ENCODE measurements at places on chromosomes 3 and 15. TPM values are rescaled to one million over a fixed set of nuclear protein-coding genes. Genes with fewer than 3 reads are reported as not detected.

Gene PLA2G4B
- total RNA-seq = 50.4 TPM

GRCh38 chr15:92597548-92597947 lies 58.0 kb downstream of the FAM174B start:
- no peak for DNase-seq

Gene CNTN6
- total RNA-seq = not detected

GRCh38 chr15:90103701-90104329 lies 1.5 kb upstream of the IDH2 start:
- DNase-seq = no peak

Gene BCL2A1
- total RNA-seq = 10.9 TPM

- no peak for DNase-seq
Measured at GRCh38 chr3:115325539-115325938, 178.5 kb upstream of the ZBTB20 start.

Gene SLC9C1
- not detected for total RNA-seq

Gene SLC12A1
- not detected for total RNA-seq

DNA sequence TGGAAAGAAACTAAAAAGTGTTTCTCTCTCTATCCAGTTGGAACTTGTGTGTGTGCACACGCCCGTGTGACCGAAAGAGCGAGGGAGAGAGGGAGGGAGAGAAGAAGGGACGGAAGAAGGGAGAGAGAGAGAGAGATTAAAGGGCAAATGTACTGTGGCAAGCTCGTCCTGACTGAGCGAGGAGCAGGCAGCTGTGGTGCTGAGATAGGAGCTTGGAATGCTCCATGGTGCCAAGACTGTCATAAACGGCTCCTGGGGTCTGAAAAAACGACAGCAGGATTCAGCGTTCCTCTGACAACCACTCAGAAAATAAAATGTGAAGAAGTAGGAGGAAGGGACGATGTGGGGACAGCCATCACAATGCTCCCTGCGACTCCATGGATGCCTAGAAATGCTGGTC lies 276.0 kb downstream of the SV2B start:
- DNase-seq = no peak

DNA sequence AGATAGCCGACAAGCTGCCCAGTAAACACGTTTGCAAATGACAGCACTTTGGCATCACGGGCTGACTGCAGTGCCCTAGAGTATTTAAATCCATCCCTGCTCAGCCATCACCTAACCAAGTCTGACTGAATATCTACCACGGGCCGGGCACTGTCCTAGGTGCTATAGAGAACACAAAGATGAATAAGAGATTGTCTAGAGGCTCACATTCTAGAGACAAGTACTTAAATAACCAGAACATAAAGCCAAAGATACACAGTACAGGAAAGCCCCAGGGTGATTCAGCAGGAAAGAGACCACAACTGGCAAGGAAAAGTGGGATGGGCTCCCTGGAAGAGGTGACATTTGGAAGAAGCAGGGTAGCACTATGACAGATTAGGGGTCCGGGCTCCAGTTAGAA lies 103.5 kb downstream of the MYLK start:
- DNase-seq = no peak

DNA sequence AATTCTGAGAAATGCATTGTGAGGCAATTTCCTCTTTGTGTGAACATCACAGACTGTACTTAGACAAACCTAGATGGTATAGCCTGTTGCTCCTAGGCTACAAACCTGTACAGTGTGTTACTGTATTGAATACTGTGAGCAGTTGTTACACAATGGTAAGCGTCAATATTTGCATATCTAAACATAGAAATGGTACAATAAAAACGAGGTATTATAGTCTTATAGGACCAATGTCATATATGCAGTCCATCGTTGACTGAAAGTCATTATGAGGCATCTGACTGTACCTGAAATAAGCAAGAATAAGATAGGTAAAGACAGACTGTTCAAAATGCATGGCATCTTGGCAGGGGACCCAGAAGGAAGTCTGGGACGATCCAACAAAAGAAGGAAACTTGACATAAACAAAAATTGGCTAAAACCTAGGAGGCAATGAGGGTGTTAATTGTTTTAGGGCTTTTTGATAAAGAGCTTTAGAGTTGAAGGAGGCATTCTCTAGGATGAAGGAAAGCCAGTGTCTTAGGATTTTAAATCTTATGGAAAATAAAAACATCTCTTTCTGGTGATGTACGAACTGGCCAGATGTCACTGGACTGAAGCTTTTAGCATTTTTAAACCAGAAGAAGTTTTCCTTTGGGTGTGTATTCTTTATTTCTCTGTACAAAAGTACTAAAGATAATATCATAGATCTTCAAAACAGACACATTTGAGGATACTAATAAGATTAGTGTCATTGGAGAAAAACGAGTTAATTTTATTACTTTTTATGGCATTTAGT lies 9.2 kb upstream of the SPRED1 start:
- DNase-seq = no peak

Gene RBP2
- not detected for total RNA-seq

DNA sequence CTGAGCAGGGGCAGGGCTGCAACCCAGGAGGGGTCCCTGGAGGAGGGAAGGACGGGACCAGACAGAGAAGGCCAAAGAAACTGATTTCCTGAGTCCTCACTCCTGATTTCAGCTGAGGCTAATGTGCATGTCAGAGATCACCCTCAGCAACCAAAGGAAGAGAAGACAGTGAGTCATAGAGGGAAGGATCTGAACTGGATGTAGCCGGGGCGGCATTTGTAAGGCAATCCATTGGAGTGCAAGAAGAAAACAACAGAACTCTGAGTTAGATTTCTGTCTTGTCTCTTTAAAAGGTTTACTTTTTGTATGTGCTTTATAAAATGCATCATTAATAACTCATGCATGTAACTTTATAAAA lies 105.3 kb upstream of the AGBL1 start:
- no peak for DNase-seq

DNA sequence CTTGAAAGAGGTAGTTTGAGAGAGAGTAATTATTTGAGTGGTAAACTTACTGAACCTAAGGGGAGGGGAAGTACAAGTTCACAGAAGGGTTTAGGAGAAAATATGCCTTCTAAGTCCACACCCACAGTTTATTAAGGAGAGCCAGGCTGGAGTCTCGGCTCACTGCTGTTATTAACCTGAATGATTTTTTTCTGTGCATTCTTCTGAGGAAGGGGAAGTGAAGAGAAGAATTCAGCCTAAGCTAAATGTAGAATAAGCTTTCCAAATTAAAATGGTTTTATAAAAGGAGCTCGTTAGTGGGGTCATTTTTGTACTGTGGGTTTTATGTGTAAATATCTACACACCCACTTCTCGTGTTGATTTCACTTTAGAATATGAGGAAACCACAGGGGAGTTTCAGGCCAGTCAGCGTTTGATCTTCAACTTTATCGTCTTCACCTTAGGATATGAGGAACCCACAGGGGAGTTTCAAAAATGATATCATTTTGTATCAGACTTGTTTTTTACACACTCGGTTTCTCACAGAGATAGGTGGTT lies 1.5 kb downstream of the WHAMM start:
- DNase-seq = peak; percentile 14

DNA sequence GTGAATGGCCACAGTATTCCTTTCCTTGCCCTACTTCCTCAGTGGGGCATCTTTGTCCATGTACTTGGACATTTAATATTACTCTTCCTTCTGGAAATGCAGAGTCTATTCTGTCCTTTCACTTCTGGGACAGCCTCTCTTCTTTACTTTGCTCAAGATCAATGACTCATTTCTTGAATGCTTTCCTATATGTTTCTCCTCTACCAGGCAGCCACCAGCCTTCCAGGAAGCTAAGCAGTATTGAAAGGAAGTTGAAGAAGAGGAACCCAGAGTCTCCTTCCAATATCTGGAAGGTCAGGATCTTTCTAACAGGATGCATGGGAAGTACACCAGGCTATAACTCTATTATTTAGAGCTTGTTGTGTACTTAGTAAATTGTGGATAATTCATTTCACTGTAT lies 182.8 kb downstream of the CD47 start:
- no peak for DNase-seq

Gene TNFAIP8L3
- total RNA-seq = not detected

Gene ARPIN
- total RNA-seq = not detected

DNA sequence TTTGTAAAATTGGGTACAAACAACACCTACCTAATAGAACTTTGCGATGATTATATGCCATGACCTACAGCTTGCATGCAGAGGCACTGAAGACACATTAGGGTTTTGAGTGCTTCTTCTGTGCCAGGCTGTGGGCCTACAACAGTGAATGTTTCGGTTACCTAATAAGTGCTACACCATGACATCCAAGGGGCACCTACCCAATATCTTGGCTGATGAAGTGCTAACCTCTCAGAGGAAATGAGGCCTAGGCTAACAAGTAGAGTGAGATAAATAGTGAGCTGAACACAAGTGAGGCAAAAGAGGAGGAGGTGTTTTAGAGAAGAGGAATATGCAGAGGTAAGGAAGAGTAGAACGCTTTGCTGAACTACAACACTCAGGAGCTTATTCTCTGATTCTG lies 12.2 kb upstream of the RASGRP1 start:
- peak; percentile 18 for DNase-seq

GRCh38 chr3:122502139-122502538 lies 12.6 kb downstream of the KPNA1 start:
- no peak for DNase-seq

Gene MINDY2
- 15.9 TPM for total RNA-seq

GRCh38 chr3:106457281-106458180 lies 588.7 kb upstream of the CBLB start:
- no peak for DNase-seq

DNA sequence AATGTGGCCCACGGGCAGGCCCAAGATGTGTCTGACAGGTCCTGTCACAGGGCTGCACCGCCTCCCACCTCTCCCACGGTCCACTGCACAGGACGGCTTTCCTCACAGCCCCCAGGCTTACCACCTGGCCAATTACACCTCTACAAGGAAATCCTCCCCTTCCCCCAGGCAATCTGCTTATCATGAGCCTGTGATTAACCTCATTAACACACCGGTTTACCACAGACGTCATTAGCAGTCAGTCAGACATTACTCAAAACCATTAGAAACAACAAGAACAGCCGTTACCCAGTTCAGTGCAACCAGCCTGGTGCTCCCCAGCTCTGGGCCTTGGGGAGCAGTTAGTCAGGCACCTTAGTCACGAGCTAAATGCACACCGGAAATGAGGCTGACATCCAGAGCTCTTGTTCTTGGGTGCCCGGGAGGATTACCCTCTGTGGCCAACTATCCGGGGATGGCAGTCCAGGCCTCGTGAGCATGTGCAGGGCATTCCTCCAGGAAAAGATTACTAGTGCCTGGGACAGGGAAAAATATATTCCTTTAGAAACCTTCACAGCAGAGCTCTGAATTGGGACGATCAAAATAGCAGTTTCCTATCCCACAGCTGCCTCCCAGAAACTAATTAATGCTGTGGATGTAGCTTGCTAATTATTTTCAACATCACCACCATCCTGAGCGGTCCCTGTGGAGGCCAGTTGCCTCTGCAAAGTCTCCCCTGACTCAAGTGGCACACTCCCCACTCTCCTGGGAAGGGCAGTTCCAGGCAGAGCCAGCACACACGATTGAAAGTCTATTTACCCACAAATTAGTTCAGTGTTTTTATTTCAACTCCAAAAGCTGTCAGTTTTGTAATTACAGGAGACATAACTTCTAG lies 117.4 kb upstream of the ZBED2 start:
- peak; percentile 35 for DNase-seq

GRCh38 chr3:127899766-127900165 lies 15.3 kb upstream of the KBTBD12 start:
- DNase-seq = no peak

Gene CLRN1
- not detected for total RNA-seq

DNA sequence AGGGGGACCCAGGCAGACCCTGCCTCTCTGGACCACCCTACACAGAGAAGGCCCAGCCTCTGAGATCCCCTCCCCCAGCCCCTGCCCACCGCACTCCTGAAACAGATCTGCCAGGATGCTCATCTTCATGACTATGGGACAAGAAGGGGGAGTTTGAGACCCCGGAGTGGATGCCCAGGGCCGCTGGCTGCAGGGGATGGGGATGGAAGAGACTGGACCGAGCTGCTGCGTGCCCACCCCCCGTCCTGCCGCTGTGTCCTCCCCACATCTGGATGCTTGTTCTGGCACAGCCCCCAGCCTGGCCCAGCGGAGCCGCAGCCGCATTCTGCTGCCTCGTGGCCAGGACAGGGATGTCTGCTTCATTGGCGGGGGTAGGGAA lies 30.3 kb upstream of the SEMA3F start:
- no peak for DNase-seq

Gene COPS2
- 41.3 TPM for total RNA-seq

DNA sequence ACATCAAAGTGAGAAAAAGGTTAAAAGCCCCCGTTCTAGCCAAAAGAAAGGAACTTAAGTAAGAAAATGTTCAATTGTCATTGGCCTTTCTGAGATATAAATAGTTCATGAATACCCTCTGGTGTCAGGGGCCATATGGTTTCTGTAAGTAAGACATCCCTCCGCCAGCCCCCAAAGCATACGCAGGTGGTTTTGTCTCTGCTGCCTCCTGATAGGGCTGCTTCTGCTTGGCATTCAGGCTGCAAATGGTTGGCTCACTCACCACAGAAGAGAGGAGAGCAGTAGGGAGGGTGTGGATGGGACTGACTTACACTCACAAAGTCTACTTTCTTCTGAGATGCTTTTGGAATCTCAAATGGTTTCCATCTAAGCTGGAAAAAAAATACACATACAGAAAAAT lies 29.8 kb downstream of the HGD start:
- no peak for DNase-seq

DNA sequence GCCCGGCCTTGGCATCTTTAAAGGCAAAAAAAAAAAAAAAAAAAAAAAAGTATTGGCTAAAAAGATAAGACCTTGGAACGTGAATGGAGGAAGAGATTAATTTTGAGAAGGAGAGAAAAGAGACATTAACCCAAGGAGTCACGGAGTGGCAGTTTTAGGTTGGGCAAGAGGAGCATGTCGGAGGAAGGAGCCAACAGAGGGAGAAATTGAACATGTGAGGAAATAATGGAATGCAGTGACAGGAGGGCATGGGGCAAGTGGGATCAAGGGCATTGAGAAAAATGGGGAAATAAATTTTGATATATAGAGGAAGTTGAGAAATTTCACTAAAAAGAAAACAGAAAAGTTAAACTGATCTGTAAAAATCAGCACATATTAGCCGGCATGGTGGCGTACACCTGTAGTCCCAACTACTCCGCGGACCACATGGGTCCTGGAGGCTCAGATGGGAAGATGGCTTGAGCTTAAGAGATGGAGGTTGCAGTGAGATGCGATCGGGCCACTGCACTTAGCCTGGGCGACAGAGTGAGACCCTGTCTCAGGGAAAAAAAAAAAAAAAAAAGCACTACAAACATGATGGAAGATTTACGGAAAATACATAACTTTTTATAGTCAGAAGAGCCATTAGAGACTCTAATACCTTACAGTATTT lies 1.2 kb downstream of the HAUS2 start:
- no peak for DNase-seq

Gene C3orf20
- 0.82 TPM for total RNA-seq
